ENCODE measurements at places on chromosomes 7 and 10. TPM values are rescaled to one million over a fixed set of nuclear protein-coding genes. Genes with fewer than 3 reads are reported as not detected.

Gene PTF1A
- not detected for total RNA-seq

Gene FKBP6
- total RNA-seq, result not detected

Gene CYP2C8
- not detected for total RNA-seq

Gene SH2B2
- total RNA-seq, result 2.0 TPM

Gene PAPSS2
- total RNA-seq, result 227 TPM

Gene ZNF467
- 0.72 TPM for total RNA-seq

Gene DMBT1
- not detected for total RNA-seq

Gene RBM20
- total RNA-seq, result under 0.01 TPM

Gene GNG11
- total RNA-seq, result 93.5 TPM

Gene FZD8
- total RNA-seq, result 151 TPM

Gene TSPAN33
- total RNA-seq, result 0.66 TPM

Gene ANK3
- total RNA-seq, result 6.6 TPM

Gene ELMO1
- total RNA-seq, result not detected

Gene GPR15LG
- not detected for total RNA-seq

Gene UCMA
- not detected for total RNA-seq

Gene ST8SIA6
- total RNA-seq, result 0.14 TPM

Gene ZNF800
- total RNA-seq, result 27.1 TPM

Gene PAX4
- not detected for total RNA-seq

Gene KCNIP2
- total RNA-seq, result 0.57 TPM

Gene LHPP
- total RNA-seq, result 8.2 TPM

Gene SPACDR
- 0.88 TPM for total RNA-seq

Gene NPY4R2
- not detected for total RNA-seq
